ENCODE measurements at places on chromosomes 12 and 14.

GRCh38 chr12:100554608-100555077 is 18.8 kb upstream of the GAS2L3 start:
- DNase-seq = peak; percentile 84

DNA sequence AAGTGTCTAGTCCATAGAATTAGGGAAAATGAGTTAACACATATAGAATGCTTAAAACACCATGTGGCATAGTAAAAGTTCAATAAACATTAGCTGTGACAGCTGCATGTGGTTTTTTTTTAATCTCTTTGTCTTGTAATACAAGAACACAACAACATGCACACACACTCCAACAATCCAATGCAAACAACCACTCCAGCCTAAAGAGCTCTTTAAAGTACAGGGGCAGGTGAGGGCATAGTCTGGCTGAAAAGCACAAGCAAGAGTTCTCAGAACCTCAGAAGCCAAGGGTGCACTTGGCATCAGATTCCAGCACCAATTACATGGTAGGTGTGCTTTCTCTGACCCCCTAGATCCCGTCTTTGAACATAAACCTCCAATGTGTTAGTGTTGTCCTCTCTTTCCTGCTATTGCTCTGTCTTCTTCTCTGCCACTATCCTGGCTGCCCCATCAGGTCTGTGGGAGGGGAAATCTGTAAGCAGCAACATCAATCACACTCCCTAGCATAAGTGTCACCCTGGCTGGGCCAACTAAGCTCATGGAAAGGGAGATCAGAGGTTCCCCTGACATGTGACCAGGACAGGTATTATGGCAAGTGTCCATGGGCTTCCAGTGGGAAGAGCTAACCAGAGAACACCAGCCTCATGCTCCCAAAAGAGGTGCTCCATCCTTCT is 91.0 kb downstream of the SLC8A3 start:
- DNase-seq = no peak

- no peak for DNase-seq
Measured at GRCh38 chr12:128421375-128421774, 154.4 kb downstream of the TMEM132C start.

DNA sequence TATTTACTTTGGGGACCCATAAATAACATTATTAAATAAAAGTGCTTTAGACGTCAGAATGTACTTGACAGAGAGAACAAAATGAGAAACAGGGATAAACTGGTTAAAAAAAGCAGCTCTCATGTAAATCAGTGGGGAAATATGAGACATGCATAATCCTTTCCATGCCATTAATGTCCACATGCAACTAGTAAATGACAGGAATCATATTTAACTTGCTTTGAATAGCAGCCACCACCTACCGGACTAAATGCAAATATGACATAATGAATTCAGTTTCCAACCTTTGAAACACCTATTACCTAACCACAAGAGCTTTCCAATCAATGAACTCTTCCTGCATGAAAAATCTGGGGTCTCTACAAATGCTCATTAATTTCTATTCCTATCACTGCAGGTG is 19.6 kb downstream of the FGD6 start:
- DNase-seq = no peak
